Activated CD8-positive, alpha-beta memory T cell treated with anti-CD3 and anti-CD28 coated beads for 24 hours (primary cell): ENCODE measurements at places on chromosomes 6 and 20.

DNA sequence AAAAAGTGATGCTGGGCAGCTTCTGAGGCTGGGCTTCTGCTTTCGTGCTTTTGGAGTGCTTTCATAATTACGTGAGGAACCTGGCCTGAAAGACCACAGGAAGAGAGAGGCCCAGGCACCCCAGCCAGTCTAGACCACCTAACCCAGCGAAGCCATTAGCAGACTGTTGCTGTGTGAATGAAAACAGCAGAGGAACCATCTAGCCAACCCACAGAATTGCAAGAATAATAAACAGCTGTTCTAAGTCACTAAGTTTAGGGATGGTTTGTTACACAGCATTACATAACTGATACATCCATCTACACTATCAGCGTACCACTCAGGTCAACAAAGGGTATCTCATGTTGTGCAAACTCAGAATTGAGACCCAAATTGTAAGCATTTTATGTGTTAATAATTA, 34.5 kb downstream of the FGD2 start:
- DNase-seq: no peak

GRCh38 chr6:117264369-117264691, 1.0 kb upstream of the VGLL2 start:
- DNase-seq: no peak

DNA sequence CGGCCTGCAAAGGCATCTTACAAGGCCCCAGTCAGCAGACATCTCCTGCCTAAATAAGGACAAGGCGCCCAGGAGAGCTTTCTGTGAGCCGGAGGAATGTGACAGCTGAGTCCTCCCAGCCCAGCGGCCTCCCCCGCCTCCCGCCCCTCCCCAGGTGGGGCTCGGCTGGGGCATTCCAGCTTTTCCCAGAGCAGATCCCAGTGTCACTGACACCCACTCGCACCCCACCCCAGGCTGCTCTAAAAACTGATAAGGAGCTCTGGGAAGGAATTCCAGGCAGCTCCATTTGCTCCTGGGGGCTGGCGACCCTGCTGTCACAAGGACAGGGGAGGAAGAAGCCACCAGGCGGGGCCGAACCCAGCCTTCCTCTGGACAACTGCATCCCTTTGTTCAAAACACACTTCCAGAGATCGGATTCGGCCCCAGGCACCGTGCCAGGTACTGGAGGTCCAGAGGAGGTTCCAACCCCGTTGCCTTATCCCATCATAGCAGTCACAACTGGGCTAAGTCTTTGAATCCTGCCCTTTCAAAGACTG, 49.7 kb downstream of the JPH2 start:
- DNase-seq: no peak

DNA sequence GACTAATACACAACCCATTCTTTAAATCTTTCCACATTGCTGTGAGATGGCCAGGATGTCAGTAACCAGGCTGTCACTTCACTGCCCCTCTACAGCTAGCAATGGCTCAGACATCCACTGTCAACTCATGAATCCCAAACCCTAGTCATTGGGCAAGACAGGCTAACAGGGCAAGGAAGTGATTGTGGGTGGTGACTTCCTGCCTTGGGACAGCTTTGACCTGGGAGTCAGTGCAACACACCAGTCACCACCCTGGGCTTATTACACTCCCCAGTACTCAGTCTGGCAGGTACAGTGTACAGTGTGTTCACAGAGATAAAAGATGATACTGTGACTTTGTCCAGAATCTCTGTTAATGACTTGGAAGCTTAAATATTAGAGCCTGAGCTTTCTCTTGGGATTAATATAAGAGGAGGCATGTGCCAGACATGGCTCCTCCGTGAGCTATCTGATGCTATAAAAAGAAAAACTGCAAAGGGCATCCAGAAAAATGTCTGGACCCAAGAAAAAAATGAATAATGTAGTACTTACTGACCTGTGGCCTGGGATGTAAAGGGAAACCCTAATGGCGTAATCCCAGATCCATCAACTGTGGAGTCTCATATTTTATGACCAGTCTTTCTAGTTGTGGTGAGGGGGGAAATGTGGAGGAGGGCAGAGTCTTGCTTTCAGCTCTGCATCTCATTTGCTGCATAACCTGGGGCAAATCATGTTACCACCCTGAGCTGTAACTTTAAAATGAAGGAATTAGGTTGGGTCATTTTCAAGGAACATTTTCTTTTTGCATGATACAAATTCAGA, 244.4 kb downstream of the SLC24A3 start:
- no peak for DNase-seq

DNA sequence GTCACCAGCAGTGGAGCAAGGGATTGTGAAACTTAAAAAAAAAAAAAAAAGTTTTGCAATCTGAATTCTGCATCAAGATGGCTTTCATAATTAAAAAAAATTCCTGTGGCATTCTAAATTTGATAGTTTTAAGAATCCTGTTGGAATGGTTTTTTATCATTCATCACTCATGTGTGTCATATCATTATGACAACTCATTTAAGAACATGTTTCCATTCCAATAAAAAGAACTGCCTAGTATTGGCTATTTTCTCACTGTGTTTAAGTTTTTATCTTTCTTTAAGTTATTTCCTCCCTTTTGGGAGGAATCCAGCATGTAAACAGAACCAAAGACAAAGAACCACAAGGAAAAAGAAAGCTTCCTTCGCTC, 26.2 kb upstream of the RHAG start:
- DNase-seq: no peak

DNA sequence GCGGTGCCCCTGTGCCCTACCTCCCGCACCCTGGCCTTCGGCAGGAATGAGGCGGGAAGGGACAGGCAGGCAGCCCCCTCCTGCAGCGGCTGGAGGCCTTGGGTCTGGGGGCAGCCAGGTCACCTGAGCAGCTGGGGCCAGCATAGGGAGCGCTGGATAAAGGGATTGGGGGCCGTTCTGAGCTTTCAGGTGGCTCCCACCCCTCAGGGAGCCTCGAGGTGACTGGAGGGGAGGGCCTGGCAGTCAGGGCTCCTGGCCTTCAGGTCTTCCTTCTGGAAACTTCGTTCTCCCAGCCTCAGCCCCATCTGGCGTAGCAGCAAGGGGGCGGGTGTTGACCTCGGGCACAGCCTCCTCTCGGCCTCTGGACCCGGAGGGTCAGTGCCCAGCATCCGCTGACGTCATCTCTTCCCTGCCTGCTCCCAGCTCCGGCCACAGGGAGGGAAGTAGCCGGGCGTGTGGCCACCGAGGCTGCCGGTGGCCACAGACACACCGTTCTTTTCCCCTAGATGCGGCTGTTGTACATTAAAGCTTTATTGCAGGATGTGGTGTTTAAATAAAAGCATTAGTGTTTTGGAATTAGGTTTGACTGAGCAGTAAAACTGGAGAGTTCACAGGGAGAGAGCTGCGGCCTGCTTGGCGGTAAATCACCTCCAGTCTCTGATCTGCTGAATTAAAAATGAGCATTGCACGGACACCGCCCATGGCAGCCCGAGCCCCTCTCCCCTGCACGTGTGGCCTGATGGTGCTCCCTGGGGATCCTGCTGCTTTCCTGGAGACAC, 80.0 kb upstream of the GATA5 start:
- no peak for DNase-seq

DNA sequence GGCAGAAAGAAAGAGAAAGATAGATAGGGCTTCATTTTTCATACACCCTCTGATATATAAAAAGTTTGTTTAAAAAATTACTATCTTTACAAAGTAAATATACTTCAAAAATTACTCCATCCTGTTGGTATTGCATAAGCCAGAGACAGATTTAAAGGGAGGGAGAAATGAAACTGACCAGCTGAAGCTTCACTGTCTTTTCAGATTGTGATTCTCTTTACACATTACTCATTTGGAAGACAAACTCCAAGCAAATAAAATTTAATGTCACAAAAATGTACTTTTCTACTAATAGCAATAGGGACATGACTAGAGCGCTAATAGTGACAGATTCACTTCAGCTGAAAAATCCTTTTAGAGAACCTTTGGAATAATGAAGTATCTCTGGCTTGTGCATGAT, 38.6 kb upstream of the MARCKS start:
- no peak for DNase-seq

DNA sequence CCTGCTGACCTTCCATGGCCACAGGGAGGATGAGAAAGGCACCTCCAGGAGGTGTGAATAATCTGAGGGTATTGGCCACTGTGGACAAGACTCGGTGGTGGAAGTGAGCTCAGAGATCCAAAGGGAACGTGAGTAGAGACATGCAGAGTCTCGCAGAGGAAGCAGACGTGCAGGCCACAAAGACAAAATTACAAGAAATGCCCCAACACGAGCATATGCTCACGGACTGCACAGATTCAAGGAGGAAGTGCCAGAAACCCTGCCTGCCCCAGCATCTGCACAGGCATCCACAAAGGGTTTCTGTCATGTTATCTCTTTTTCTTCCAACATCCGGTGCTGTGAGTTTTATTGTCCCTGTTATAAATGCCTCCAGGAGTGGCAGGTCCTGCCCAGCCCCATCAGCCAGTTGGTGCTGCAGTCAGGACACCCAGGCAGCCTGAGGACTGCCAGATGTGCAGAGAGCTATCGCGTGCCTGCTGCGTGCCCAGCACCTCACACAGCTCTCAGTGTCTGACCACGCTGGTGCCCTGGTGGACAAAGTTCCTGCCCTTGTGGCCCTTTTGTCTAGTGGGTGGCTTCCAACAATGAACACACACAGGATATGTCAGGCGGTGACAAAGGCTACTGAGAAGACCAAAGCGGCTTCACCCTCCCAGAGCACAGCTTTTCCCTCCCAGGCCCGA, 34.0 kb upstream of the FANCE start:
- no peak for DNase-seq

GRCh38 chr6:14699803-14700601, 545.9 kb upstream of the JARID2 start:
- DNase-seq: no peak

DNA sequence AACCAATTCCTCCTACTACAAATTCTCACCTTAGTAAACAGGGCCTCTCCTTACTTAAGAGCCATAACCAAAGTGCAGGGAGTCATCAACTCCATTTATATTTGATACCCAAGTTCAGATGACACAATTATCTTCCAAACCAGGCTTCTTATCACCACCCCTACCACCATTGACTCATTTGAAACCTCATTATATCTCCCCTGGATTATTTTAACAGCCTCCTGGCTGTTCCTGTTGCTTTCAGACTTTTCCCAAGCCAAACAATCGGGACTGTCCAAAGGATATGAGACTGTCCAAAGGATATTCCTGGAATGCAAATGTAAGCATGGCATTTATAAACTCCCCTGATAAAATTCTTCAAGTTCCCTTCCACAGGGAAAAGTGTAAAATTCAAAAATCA, 394.3 kb downstream of the MAFB start:
- no peak for DNase-seq

DNA sequence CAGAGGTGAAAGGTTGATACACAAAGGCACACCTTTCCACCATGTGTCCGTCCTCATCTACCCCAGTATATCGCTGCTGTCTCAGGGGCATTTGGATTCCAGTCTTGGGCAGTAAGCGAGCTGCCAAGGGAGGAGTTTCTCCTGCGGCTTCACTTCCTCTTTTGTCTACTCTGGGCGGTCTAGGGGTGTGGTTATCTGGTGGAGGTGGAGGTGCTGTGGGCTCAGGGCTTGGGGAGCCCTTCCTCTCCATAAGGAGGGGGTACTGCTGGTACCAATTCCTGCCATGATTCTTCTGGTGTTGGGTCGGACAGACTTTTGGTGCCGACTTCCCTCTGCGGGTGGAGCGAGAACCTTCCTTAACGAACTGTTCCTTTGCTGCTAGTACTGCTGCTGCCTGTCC, 31.9 kb upstream of the FABP7 start:
- DNase-seq: no peak

GRCh38 chr6:16600026-16600425, 161.2 kb downstream of the ATXN1 start:
- DNase-seq: no peak

GRCh38 chr6:5201271-5201670, 59.5 kb downstream of the LYRM4 start:
- no peak for DNase-seq

DNA sequence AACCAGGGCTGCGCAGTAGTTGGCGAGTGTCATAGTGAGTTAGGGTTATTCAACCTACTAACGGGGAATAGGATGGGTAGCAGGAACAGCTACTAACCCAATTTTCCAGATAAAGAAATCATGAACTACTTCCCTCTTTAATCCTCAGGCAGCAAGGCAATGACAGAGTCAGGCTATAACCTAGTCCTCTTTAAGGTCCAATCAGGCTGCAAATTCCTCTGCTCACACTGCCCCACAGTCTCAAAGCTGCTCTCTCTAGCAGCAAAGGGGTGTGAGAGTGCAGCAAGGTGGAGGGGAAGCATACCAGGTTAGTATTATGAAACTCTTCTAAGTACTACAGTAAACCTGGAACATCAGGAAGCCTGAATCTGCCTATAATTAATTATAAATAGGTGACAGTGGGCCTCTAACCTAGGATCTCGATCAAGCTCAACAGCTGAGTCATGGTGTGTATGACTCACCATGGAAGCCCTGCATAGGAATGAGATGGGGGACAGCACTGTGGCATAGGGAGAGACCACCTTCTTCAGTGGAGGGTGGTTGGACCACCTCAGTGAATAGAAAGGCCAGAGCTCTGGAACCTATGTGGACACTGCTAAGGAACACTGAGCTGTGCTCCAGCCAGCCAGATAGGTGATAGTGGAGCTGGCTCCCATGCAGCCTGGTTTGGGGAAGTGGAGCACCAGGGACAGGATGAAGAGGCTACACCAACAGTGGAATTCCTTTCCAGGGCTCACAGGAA, 7.9 kb downstream of the PEX6 start:
- DNase-seq: no peak

- no peak for DNase-seq
Measured at GRCh38 chr6:90369024-90369519, 72.4 kb upstream of the BACH2 start.

GRCh38 chr6:149897855-149898744, at the start of gene RAET1E:
Gene RAET1E (minus strand): TSS chr6:149898113. CDS start chr6:149890901, 7,212 bp downstream.
- peak; percentile 38 for DNase-seq

- DNase-seq: peak; percentile 75
Measured at GRCh38 chr6:116371120-116371917, 572 bp downstream of the DSE start.

DNA sequence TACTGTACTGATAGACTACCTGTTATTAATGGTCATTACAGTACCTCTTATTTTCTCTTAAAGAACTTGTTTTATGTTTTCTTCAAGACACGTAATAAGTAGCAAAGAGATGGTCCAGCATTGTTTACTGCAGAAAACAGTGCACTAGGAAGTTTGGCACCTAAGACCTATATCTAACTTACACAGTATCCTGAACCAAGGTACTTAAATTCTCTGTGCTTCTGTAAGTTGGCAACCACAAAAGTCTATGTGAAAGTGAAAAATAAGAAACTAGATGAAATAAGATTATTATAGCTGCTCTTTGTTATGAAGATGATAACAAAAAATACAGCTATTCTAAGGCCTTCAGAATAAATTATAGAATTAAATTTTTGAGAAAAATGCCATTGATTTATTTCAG, 411.7 kb upstream of the SOX4 start:
- DNase-seq: no peak

- DNase-seq: no peak
Measured at GRCh38 chr6:149855040-149855654, 9.0 kb downstream of the LRP11 start.

GRCh38 chr20:41392871-41393704, 26.5 kb upstream of the EMILIN3 start:
- no peak for DNase-seq

- no peak for DNase-seq
Measured at GRCh38 chr6:127367023-127367375, 23.6 kb upstream of the ECHDC1 start.

- no peak for DNase-seq
Measured at GRCh38 chr20:14401479-14402138, 64.2 kb upstream of the FLRT3 start.
